H4 (cell line): ENCODE measurements at places on chromosomes 7 and 10. TPM values are rescaled to one million over a fixed set of nuclear protein-coding genes. Genes with fewer than 3 reads are reported as not detected.

Gene OR2A25
- not detected in 2 replicates for total RNA-seq

Gene STEAP1B
- total RNA-seq, result 1.0 and 1.1 TPM in 2 replicates

Gene PLXNA4
- total RNA-seq, result 0.16 and 0.19 TPM in 2 replicates

Gene PANK1
- total RNA-seq, result 6.5 and 9.7 TPM in 2 replicates

Gene CYP3A4
- not detected in 2 replicates for total RNA-seq
